ENCODE measurements at places on chromosomes 2 and 18. TPM values are rescaled to one million over a fixed set of nuclear protein-coding genes. Genes with fewer than 3 reads are reported as not detected.

Gene VIL1
- 0.69 TPM for total RNA-seq

Gene CROCC2
- not detected for total RNA-seq

Gene POU3F3
- not detected for total RNA-seq

Gene POTEC
- not detected for total RNA-seq

Gene ATF2
- total RNA-seq = 51.4 TPM

Gene TMEM17
- total RNA-seq = not detected

Gene IL36G
- total RNA-seq = not detected

Gene TNP1
- total RNA-seq = not detected

Gene DLGAP1
- total RNA-seq = not detected

Gene RNMT
- total RNA-seq = 53.2 TPM

Gene MDH1B
- 0.38 TPM for total RNA-seq

Gene TSHZ1
- 17.9 TPM for total RNA-seq

- no peak for DNase-seq
Measured at GRCh38 chr2:239161711-239162140, 239.1 kb downstream of the HDAC4 start.

DNA sequence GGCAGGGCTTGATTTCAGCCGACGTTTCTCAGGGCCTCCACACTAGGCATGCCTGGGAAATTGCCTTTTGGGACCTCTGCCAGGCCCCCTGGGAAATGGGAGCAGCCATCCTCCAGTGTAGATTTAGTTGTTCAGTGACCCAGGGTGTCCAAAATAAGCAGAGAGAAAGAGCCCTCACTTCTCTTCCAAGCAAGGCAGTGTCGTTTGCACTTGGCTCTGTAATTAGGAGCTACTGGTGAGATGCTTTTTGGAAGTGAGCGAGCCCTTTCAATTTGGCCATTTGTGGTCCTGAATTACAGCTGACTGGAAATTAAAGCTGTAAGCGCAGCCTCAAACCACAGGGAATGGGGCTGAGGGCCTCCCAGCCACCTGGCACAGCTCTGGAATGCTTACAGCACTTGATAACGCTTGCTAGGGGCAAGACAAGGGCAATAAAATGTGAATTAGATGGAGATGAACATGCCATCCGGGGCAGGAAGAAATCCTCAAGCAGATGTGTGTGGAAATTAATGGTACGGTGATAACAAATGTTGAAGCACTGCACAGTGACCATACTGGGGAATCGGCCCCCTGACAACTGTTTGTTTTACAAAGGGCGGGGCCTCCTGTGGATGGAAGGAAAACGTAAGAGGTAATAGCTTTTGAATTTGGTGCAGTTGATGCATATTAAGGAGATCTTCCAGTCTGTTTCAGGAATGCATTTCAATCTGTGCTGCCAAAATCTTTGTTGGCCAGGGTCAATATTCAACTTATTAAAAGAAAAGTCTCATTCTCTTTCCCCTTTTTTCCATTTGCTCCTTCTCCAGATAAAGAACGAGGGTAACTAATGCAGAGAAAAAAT lies 173.1 kb downstream of the UXS1 start:
- no peak for DNase-seq

DNA sequence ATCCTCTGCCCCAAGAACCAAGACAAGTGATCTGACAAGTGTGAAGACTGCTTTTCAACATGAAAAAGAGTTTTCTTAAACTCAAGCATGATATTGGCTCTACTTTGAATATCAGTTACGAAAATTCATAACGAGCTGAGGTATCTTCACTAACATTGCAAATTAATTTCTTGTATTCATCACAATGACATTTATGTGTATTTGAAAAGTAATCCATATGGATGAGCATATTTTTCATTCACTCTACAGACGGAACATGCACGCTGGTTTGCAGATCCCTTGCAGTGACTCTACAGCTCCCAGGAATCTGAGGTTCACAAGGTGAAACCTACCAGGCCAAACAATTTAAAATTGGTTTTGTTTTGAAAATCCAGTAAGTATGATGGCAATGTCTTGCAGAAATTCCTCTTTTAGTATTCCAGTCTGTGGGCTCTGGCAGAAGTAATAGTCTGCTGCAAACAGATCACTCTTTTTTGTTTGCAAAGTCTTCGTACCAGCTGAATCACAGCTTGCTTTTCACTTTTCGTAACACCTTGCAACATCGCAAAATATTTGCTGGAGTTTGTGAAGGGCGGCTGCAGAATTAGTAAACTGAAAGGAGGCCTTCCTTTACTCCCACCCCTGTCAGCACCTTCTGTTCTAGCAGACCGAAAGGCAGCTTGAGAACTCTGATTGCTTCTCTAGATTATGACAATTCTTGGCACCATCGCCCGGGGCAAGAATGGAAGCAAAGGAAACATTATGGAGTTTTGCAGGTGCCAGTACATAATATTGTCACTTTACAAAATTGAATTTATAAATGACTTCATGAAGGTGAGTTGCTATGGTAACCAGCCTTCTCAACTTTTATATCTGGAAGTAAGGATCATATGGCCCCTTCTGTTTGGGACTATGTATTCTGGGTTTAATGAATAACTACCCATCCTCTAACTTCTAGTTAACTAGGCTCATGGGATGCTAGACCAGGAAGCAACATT lies 168.7 kb downstream of the TMEM247 start:
- DNase-seq = no peak

GRCh38 chr2:2694746-2695145 lies 363.7 kb upstream of the MYT1L start:
- no peak for DNase-seq

DNA sequence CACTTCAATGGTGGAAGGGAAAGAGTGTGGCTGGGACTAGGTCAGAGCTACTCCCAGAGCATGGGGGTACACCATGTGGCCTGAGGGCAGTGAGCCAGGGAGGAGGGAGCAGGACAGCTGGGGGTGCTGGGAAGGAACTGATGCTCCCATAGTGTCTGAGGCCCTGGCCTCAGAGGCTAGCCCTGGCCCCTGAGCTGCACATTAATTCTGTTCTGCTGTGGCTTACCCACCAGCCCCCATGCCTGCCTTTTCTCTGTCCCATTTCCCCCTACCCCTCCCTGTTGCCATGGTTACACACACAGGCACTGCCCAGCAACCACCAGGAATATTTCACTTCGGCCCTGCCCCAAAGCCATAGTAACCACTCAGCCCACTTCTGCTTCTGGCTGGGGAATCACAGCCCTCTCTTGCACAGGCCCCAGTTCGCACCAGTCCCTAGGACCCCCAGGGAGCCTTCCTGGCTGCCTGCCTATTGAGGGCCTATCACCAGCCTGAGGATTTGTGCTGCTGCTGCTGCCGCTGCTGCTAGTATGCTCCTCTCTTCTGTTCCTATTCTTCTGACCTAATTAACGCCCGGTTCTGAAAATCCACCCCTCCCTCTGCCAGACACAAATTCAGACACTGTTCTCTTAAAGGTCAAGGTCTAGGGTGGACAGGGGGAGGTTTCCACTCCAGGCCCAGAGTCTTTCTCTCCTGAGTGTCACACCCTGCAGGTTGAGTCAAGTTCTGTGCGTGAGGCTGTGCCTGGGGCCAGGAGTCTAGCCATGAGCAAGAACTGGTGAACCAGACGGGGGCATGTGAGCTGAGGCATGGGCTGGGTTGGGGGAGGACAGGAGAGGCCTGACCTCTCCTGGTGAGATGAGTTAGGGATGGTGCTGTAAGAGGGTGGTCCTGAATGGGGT lies 87.1 kb upstream of the MCFD2 start:
- no peak for DNase-seq

DNA sequence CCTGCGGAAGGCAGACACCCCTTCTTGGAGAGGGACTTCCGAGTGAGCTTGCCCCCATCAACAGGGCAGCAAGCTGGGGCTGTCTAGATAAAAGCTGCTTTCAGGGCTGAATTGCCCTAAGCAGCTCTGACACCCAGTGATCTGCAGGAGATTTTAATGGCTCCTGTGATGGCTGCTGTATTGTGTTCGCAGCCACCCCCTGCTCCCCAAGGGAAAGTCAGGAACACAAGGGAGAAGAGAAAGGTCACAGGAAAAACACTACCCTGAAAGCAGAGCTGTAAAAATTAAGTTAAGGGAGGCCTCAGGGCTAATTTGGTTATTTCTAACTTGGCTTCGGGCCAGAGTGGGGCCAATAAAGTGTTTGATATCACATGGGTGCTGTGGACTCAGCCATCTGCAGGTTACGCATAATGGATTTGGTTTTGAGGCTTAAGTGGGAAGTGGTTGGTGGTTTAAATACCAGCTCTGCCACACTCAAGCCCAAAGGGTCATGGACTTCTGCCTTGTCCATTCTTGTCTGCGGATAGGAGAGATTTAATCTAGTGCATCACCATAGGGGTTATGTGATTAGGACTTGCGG lies 147.6 kb downstream of the CLIP4 start:
- no peak for DNase-seq

GRCh38 chr2:37706334-37707183 lies 35.1 kb upstream of the CDC42EP3 start:
- DNase-seq = no peak

DNA sequence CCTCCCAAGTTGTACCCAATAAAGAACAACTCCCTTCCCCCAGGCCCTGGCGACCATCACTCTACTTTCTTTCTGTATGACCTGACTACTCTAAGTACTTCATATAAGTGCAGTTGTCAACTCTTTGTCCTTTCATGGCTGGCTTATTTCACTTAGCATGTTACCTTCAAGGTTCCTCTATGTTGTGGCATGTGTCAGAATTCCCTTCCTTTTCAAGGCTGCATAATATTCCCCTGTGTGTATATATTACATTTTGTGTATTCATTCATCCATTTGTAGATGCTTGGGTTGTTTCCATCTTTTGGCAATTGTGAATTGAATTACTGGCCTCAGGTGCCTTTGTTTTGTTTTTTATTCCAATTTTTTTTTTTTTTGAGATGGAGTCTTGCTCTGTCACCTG lies 181.9 kb upstream of the RAB12 start:
- DNase-seq = no peak

DNA sequence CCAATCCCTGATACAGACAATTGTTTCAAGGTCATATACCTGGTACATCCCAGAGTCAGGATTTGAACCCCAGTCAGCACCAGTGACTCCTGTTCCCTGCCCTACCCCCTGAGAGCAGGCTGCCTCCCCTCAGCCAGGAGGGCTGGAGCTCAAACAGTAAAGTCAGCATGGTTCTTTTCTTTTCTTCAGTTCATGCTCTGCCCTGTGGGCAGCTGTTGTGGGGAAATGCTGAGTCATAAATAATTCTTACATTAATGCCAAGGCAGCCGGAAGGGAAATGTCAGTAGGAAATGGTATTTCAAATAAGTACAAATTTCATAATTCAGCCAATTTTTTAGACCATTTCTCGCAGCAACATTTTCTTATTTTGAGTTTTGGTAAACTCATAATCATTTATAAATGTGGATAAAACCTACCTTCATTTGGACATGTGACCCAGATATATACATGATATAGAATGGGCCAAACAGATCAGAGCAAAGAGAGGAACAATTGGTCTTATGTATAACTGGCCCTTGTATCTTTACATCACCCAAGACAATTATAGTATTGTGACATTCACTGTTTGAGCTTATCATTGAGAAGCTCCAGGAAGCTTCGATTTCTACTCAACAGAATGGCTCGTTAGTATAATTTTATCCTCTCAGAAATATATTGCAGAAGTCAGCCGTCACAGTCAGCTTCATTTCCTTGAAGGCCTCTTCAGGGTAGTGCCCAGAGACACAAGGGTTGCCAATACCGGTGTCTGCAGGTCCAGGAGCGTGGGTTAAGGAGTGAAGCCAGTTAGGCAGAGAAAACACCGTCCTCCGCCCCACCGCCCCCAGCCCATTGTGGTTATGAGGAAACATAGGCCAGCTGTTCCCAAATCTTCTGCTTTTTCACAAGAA lies 28.0 kb upstream of the SCYGR1 start:
- no peak for DNase-seq

GRCh38 chr2:237952851-237953250 lies 14.0 kb upstream of the UBE2F start:
- DNase-seq = no peak

- DNase-seq = no peak
Measured at GRCh38 chr2:201971531-201972228, 62.0 kb upstream of the FZD7 start.

GRCh38 chr2:75491129-75491753 lies 69.5 kb downstream of the EVA1A start:
- DNase-seq = no peak

GRCh38 chr18:75526038-75526437 lies 98.5 kb upstream of the SMIM21 start:
- no peak for DNase-seq

GRCh38 chr18:23669202-23669766 lies 6.6 kb upstream of the ANKRD29 start:
- no peak for DNase-seq

- DNase-seq = no peak
Measured at GRCh38 chr18:44186001-44186400, 494.7 kb upstream of the SETBP1 start.

- no peak for DNase-seq
Measured at GRCh38 chr18:25313268-25313667, 38.7 kb downstream of the ZNF521 start.

DNA sequence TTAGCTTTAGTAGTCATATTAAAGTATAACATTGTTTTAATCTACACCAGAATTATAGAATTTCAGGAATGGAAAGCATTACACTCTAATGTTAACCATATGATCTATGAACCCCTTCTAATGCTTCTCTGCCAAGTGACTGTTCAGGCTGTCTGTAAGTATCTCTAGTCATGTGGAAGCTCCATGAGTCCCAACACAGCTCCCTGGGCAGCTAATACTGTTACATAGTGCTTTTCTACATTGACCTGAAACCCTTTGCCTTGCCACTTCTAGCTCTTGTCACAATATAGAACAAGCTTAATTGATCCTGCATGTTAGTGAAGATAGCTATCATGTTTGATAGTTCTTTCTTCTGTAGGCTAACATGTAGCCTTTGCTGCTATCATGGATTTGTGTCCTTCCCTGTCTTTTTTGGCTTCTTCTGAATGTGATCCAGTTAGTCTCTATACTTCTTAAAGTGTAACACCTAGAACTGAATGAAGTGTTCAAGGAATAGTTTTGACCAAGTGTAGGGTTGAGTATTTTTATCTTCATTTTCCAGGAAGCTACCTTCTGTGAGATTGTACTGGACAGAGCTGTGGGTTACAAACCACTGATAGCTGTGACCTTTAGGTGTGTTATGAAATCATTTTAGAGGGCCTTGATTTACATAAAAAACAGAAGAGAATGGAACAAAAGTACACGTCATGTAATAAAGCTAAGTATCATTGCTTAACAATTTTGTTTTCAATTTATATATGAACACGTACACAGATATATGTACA lies 23.7 kb downstream of the BABAM2 start:
- DNase-seq = no peak

DNA sequence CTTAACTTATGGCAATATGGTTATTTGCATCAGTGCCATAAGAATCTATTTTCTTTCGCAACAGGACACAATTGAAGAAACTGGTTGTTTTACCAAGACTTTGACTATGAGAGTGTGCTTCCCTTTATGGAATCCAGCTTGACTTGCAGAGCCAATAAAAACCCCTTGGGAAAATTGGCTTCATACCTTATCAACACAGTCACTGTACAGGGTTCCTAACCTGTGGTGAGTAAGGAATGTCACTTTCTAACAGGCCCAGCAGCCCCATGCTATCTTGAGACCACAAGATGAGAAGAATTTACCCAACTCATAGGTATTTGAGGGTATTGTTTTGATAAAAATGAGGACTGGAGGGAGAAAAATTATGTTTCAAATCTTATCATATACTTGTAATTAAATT lies 418.5 kb upstream of the MAP2 start:
- no peak for DNase-seq

GRCh38 chr2:204776781-204777559 lies 231.7 kb downstream of the PARD3B start:
- DNase-seq = no peak

All from naive thymus-derived CD4-positive, alpha-beta T cell (primary cell).